Aorta (tissue), 5 donors: ENCODE measurements at places on chromosomes 11 and 22. TPM values are rescaled to one million over a fixed set of nuclear protein-coding genes. Genes with fewer than 3 reads are reported as not detected.

The DEUP1 gene
- not detected for total RNA-seq

DNA sequence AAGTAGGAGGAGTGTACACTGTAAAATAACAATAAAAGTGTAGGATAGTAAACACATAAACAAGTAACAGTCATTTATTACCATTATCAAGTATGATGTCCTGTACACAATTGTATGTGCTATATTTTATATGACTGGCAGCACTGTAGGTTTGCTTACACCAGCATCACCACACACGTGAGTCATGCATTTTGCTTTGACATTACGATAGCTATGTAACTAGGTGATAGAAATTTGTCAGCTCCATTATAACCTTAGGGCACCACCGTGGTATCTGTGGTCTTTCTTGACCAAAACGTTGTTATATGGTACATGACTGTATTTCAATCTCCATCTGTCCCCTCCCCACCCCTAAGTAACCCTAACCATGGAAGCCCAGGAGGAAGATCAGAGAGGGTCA, 1.1 kb downstream of the DNAL4 start:
- no peak overlapping the region for H3K27ac ChIP-seq
- H3K4me1 ChIP-seq: no peaks in the 10 kb centered on the region
- H3K36me3 ChIP-seq: no peaks in the 10 kb centered on the region

GRCh38 chr11:100397401-100397800, 289.7 kb upstream of the ARHGAP42 start:
- no peaks in the 10 kb centered on the region for H3K4me1 ChIP-seq
- no peaks in the 10 kb centered on the region for H3K27me3 ChIP-seq
- DNase-seq: no peak
- no peak overlapping the region for H3K4me3 ChIP-seq

- H3K36me3 ChIP-seq: no peaks in the 10 kb centered on the region
- H3K27ac ChIP-seq: no peak overlapping the region
- H3K4me1 ChIP-seq: no peaks in the 10 kb centered on the region
- no peak overlapping the region for H3K4me3 ChIP-seq
- H3K27me3 ChIP-seq: no peaks in the 10 kb centered on the region
- DNase-seq: no peak
Measured at GRCh38 chr11:93444617-93445073, 98.5 kb downstream of the SMCO4 start.

DNA sequence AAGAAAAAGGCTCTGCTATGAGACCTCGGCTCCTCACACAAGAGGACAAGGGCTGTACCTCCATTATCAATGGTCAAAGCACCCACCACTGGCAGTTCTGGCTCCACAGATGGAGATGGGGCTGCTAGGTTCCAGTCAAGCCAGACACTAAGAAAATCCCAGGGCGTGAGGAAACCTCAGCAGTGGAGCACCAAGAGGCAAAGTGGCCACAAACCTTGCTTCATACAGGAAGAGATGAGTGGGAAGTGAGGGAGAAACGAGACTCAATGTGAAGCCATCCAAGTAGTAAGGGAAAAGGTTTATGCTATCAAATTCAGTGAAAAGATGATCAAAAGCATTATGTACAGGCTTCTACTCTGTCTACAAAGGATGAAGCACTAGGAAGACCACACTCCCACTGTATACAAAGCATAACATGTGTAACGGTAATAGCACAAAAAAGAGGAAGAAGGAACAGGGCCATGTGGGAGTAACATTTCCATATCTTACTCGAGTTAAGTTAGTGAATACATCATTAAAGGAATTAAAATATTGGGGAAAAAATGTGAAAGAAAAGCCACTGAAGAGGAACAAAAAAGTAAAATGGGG, 27.0 kb downstream of the POLDIP3 start:
- DNase-seq: no peak
- H3K4me1 ChIP-seq: no peaks in the 10 kb centered on the region
- no peak overlapping the region for H3K4me3 ChIP-seq
- H3K36me3 ChIP-seq: peaks cover 11% of the 10 kb centered on the region
